GM06990 (cell line): ENCODE measurements at places on chromosomes 2 and 18.

DNA sequence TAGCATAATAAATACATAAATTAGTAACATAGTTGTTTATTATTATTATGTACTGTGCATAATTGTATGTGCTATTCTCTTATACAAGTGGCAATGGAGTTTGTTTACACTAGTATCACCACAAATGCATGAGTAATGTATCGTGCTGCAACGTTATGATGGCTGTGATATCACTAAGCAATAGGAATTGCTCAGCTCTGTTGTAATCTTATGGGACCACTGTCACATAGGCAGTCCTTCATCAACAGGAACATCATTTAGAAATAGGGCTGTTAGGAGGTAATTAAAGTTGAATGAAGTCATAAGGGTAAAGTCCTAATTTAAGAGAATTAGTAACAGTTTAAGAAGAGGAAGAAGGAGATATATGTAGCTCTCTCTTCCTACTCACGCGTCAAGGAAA lies 33.8 kb downstream of the TEX51 start:
- DNase-seq, result no peak

GRCh38 chr18:13279181-13280069 lies 60.9 kb downstream of the LDLRAD4 start:
- peak; percentile 32 for DNase-seq

DNA sequence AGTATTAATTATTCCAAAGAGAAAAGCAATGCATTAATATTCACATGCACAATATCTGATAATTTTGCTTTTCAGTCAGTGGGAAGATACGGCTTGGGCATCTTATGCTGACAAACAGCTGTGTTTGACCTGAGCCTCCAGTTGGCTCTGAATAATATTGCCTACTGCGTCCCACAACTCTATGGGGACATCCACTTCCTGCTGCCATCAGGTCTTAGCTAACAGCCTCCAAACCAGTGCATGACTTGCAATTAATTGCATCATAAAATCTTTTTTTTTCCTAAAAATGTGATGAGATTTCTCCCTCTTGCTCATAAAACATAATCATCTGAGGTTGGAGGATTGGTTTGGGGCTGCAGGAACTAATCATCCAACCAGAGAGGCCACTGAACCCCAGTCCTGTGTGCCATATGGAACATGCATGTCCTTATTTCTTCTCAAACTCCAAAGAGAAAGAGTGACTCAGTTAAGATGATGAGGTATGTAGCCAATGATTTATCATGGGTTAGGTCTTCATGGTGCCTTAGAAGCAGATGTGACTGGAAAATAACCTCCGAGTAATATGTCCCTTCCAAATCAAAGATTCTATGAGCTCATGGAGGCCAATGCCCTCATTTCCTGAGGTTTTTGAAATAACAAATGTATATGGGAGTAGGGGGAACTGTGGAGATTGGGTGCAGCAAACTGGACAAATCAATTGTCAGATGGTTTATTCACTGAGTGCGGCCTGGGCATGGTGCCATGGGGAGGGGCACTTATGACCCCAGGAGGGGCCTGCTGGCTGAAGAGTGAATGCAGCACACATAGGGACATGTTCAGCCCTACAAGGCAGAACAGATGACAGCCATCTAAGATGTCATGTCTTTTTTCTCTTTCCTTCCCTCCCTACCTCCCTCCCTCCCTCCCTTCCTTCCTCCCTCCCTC lies 39.4 kb downstream of the EDAR start:
- no peak for DNase-seq

DNA sequence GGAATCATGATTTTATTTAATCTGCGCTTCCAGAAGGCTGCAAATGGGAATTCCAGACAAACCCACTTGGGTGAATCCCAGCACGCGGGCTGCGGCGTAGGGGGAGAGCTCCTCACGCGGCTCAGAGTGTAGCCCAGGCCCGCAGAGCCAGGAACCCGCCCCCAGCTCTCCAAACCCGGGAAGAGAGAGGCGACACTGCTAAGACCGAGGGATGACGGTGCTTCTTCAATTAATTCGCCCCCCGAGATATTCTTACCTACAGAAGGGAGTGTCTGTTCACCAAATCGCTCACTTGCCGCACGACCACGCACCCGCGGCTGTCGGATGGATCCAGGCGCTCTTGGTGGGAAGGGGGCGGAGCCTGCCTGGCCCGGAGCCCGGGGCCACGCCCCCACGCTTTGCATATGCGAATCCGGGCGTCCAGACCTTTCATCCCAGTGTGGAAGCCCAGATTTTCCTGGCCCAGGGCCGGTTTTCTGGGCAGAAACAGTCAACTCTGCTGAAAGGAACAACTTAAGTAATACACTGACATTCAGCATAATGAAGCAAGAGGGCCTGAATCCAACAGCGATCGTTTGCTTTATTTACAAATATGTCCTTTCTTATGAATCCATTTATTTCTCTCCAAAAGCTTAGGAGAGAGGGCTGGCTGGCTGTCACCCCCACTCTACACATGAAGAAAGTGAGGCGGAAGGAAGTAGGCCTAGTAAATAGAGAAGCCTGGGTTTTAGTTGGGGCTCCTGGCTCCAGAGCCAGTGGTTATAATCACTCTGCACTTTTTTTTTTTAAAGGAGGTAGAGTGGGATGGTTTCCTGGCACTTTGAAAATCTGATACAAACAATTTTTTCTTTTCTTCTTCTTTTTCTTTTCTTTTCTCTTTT lies at the start of gene SLC19A3:
TSS of gene SLC19A3 (minus strand) at position 342 of the 881 bp plus-strand sequence. CDS start 15,710 bp downstream, outside the sequence.
- DNase-seq, result peak; percentile 9

GRCh38 chr2:186976329-186976728 lies 127.4 kb upstream of the ZSWIM2 start:
- DNase-seq, result no peak

DNA sequence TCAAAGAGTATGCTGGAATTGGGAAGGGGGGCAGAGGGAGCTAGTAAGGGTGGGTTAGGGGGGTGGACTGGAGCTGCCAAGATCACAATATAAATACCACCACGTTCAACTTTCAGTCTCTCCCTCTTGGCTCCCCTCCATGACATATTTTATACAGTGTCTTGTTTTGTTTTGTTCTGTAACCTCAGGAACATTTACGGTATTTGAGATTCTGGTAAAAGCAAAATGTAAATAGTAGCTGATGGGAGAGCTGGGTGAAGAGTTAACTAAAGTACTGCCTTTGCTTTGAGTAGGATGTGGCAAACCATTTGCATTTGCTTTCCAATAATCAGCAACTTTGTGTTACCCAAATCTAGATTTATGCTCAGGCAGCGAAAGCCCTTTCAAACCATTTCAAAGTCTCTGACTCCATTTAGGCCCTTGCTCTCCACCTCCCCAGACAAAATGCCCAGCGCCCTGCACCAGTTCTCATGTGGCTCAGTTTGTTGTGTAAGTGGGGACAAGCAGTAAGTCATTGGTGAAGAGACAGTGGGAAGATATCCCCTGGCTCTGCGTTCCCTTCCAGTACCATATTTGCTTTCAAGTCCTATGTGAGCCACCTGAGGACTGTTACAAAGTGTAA lies 17.4 kb downstream of the IRS1 start:
- DNase-seq, result no peak

GRCh38 chr2:151638191-151638933 lies 95.9 kb downstream of the NEB start:
- DNase-seq, result peak; percentile 14

GRCh38 chr18:45463451-45463850 lies 151.8 kb upstream of the SLC14A2 start:
- no peak for DNase-seq

- DNase-seq, result no peak
Measured at GRCh38 chr2:12612671-12613070, 104.1 kb upstream of the TRIB2 start.
